Amniotic stem cell (primary cell): ENCODE measurements at places on chromosomes 6 and 20.

DNA sequence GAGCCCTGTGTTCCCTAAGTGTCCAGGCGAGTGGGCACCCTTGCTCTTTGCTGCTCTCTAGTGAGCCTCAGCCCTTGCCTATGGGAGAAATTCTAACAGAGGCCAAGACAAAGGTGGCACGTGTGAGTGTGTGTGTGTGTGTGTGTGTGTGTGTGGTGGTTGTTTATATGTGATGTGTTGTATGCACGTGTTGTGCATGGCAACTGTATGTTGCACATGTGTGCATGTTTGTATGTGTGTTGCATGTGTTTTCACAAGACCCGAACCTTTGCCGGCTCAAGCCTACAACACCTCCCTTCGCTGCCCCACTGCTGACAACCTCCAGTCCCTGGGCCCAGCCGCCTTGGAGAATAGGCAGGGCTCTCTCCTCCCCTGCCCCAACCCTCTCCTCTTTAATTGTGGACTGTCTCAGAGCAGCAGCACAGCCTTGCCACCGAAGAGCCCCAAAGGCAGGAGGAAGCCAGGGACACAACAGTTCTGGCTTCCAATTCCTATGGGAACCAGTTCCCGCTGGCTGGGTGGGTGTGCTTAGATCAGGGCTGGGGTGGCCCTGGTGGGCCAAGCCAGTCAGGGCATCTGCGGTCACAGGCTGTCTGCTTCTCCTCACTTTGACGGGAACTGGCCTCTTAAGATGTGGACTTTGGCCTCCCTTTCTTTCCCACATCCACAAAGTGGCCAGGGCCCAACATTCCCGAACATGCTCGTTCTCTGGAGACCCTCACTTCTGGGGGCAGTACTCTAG lies 2.7 kb downstream of the KCNK16 start:
- no peak for DNase-seq

DNA sequence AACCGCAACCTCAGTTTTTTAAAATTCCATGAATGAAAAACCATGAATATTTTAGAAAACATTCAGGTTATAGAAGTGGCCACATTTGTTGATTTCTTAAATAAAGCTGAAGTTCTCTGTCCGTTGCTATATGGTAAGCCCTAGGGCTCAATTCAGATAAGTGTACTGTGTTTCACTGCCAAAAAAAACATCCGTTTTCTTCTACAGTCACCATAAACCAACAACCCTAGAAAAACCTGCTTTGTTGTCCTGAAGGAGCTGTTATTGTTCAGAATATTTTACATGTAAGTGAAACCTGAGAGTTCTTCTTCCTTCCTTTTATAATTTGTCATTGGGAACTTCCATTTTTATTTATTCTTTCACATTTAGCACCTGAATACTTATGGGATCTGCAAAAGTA lies 274.1 kb downstream of the TFAP2A start:
- DNase-seq = peak; percentile 13

DNA sequence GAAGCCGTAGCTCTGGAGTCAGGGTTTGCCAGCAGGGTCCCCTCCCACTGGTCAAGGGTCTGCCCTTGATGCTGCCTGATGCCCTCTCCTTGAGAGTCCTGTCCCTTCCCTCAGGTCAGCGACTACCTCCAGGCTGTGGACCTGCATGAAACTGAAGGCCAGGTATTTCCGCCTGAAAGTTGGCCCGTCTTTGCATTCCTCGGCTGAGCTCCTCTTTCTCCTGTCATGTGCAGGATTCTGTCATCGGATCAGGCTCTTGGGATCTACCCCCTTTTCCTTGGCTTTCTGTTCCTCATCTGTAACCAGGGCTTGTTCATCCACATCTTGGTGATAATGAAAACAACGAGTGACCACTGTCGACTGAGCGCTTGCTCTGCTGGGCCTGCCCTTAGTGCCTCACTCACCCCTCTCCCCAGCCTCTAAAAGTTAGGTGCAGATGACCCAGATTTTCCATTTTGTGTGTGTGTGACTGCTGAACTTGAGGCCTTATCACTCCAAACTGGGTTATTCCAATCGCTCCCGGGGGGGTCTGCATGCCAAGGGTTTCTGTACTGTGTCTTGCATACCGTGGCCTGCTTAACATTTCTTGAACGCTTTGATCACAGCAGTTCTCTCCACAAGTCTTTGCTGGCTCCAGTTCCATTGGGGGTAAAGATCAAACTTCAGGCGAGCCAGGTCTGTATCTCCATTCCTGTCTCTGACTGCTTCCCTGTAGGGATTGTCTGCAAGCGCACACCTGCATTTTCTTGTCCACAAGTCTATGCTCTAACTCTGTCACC lies 81.6 kb downstream of the DTD1 start:
- DNase-seq = no peak

DNA sequence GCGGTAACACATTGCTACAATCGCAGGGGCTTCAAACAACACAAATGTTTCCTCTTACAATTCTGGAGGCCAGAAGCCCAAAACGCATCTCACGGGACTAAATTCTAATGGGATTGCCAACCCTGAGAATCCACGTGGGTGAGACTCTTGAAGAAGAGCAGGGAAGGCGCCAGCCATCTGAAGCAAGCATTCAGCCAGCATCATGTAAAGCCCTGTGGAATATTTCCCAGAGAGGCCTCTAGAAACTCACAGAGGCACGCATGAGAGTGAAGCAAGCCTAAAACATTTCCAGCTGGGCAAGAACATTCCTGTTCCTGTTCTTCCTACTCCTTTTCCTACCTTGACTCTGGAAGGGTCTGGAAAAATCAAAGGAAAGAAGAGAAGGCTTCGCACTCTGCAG lies 19.6 kb upstream of the FNDC1 start:
- DNase-seq = no peak
